HuH-7 (cell line): ENCODE measurements at places on chromosomes 7 and 10.

DNA sequence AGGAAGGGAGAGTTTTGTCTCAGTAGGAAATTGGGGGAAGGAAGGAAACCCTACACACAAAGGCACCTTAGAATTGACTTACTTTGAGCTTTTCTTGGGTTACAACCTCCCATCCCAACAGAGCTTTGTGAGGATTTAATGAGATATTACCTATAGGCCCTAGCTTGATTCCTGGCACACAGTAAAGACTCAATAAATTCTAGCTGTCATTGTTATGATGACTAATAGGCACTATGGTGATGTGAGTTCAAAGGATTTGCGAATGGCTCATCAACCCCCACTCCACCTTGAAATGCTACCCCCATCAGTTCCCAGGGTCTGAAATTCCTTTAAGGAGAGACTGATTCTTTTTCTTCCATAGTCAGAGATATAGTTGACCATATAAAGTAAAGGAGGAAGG is 67.9 kb upstream of the SMNDC1 start:
- no peak for DNase-seq

DNA sequence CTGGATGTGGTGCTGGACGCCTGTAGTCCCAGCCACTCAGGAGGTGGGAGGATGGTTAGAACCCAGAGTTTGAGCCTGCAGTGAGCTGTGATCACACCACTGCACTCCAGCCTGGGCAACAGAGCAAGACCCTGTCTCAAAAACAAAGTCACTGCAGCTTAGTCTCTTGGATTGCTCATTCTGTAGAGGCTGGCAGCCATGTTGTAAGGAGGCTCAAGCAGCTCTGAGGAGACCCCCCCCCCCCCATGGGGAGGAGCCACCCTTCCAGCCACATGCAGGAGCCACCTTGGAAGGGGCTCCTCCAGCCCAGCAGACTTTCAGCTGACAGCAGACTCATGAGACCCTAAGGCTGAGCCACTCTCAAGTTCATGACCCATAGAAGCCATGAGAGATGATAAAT is 68.4 kb downstream of the FOXL3 start:
- no peak for DNase-seq

DNA sequence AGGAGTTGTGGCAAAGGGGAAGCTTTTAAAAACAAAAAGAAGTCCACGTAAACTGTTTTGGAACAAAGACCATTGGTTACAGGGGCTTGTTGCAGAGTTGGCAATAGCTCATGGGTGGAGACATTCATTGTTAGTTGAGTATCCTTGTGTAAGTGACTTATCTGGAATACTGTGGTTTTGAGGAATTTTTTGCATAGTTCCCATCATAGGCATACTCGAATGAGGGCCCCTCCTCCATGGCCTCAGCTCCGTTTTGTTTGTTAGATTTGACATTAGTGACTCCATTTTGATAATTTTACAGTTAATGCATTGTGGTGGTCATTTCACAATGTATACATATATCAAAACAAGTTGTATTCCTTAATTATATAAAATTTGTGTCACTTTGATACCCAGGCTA is 12.8 kb upstream of the SMKR1 start:
- no peak for DNase-seq

DNA sequence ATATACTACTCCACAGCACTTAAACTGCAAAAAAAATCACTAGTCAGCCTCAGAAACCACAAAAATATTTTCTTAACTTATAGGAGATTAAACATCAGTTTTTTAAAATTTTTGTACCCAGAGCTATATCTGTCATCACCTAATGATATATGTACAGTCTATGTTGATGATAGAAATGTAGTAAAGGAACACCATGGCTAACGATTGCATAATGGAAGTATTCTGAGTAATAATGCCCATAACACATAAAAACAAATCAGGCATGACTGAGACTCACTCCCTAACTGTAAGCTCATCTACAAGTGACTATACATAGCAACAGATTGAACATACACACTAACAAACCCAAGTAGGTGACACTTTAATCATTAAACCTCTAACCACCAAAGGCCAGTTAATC is 51.3 kb downstream of the TSPAN12 start:
- DNase-seq = no peak

DNA sequence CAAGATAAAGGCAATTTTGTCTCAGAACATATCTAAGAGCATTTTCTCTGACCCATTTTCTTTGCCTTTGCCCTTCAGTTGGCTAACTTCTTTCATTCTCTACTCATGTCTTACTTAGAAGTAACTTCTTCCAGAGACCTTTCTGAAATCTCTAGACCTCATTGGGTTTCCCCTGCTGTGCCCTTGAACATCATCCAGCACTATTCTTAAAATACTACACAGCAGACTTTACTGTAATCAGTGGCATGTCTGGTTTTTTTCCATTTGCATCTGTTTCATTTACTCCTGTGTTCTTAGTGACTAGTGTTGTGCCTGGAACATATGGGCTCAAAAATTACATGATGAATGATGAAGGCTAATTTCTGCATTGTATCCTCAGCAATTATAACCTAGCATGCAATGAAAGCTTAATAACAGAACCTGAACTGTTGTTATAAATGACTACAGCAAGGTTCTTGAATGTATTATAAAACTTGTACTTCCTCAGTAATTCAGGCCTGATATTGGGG is 301.9 kb downstream of the CDK14 start:
- no peak for DNase-seq

GRCh38 chr7:16317406-16317805 is 103.9 kb downstream of the CRPPA start:
- DNase-seq = no peak

DNA sequence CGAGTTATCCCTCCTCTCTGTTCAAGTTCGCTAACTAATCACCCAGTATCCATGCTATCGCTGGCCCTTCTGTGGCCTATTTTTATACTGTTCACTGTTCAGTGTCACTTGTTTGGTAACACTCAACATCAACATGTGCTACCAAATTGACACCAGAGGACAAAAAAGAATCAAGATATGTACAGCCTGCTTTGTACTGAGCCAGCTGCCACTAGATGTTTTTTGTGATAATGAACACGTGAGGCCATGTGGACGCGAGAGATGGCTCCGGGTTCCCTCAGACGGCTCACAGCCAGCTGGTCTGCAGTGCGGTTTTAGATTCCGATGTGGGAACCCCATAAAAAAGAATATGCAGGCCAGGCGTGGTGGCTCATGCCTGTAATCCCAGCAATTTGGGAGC is 21.2 kb downstream of the CAV1 start:
- no peak for DNase-seq

DNA sequence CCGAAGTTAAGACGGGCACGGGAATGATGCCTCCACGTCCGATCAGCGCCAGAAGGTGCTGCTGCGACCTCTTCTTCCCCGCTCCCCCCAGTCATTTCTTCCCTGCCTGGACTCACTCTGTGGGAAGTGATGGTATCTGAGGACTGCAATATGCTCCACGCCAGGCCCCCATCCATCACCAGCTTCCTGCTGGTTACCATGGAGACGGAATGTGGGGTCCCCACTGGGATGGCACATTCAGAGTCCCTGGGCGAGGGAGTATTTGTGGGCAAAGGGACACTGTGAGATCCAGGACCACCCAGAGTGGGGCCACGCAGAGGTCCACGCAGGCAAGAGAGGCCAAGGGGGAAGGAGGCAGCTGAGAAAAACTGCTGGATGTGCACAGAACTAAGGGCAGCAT is 39.7 kb downstream of the CARD11 start:
- no peak for DNase-seq

DNA sequence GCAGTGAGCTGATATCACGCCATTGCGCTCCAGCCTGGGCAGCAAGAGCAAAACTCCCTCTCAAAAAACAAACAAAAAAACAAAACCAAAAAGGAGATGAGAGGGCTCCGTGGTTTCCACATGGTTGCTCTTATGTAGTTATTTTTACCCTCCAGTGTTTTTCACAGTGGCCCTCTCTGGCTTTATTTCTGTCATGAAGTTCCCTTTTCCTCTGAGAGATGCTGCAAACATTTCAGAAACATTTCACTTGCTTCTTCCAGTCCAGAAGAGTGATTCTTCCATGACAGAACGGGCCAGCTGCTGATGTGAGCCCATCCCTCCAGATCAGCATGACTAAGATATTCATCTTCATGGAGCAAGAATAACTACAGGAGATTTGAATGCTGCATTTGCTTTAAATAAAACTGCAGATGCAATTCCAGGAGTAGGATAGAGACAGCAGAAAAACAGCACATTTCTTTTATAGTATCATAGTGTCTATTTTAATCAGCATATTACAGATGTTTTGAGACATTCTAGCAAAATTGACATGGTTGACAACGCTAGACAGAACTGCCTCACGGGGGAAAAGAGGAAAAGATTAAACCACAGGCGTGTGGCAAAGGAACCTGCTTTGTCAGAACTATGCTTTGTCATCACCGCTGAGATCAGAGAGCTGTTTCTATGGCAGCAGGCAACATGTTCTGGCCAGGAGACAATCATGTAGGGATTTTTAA is 40.3 kb downstream of the NRCAM start:
- no peak for DNase-seq

- no peak for DNase-seq
These were observed 161.6 kb downstream of the RTKN2 start for GRCh38 chr10:62106929-62107519.

- no peak for DNase-seq
These were observed 228.3 kb downstream of the CAMK1D start for GRCh38 chr10:12577610-12578009.

DNA sequence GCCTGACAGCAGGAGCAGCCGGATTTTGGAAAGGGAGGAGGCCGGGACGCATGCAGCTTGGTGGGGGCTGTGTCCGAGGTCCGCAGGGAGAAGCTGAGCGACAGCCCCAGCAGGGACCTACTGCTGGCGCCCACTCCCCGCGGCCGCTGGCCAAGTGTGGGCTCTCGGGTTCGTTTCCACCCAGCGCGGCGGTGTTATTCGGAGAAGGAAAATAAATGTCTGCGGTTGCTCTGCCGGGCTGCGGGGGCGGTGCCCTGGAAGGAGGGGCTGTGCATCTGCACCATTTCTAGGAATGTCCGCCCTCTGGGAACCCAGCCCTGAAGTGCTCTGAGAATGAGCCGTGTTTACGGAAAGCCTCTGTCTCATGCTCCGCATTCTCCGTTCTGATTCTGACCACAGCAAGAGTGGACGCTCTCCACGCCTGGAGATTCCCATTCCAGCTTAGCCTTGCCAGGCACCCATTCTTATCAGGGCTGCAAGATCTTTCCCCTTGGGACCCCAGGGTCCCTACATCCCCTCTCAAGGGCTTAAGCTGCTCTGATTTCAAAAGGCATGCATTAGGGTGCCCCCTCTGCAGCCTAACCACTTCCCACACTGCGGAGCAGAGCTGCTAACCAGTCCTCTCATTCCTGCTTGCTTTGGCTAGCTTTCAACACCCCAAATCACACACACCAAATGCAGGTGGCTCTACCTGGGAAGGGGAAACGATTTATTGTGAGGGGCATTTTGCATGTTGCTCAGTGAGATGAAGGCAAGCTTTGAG is 256.6 kb upstream of the GLI3 start:
- no peak for DNase-seq

GRCh38 chr7:134175334-134176036 is 48.3 kb downstream of the LRGUK start:
- DNase-seq = no peak

DNA sequence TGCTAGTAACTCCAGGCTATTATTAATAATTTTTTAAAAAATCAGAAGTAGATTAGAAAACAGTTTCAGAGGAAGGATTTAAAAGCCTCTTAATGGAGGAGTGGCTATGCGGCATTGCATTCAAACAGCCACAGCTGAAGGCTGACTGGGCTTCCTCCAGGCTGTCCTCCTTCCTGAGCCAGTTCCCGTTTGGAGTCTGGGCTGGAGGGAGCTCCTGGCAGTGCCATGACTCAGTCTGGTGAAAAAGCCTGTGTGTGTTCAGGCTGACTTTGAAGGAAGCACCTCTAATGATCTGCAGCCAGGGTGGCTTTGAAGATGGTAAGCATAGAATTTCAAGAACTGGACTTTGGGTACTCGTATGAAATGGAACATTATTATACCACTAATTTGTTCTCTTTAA is 134.6 kb downstream of the DPP6 start:
- no peak for DNase-seq

DNA sequence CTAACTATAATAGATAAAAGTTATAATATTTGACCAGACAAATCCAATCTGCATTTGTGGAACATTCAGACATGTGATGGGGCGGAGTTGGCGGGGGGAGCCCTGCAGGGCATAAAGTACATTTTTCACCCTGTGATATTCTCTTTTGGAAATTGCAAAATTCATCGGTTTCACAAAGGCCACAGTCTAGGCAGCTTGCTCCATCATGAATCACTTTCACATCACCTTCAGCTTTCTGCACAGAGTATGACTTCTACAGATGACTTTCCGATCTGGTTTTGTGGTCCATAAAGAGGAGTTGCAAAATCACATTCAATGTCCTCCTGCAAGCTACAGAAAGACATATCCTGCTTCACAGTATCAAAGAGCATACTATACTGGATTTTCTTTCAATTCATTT is 51.4 kb upstream of the APBB1IP start:
- no peak for DNase-seq

- DNase-seq = no peak
These were observed 54.1 kb downstream of the JAZF1 start for GRCh38 chr7:28126410-28127041.

- no peak for DNase-seq
These were observed 917.0 kb downstream of the TYW1 start for GRCh38 chr7:67913604-67914003.

DNA sequence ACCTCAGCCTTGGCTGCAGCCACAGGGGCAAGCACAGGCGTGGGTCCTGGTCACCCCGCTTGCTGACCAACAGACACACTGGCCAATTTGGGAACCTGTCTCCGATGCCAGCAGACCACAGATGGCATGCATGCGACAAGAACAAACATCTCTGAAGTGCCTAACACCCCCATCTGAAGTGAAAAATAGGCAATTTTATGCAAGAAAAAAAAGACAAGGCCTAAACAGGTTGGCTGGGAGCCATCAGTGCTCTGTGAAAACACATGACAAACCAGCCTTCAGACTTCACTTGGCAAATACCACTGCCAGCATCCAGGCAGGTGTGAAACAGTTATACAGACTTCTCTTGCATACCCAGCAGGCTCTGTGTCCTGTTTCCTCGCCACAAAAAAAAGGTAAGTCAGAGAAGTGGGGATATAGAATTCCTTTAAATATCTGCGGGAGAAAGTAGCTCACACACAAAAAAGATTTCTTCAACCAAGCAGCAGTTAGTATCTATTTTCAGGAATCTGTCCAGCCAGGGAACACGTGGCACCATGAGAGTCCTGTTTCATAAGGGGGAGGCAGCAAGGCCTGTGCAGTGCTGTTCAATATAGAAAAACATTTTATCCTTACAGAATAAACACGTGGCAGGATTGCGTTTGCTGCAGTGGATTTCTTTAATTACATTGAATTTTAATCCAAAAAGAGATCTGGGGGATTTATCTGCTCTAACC is 293.4 kb upstream of the MKLN1 start:
- DNase-seq = no peak

- DNase-seq = no peak
These were observed 76.4 kb upstream of the RSU1 start for GRCh38 chr10:16893664-16894063.

GRCh38 chr10:113992471-113993011 is 51.1 kb upstream of the ADRB1 start:
- no peak for DNase-seq

- no peak for DNase-seq
These were observed at the start of gene TMEM273 for GRCh38 chr10:49187950-49188761. Gene TMEM273, minus strand, starts transcription at chr10:49188391. Its CDS starts 55 bp downstream, at chr10:49188336.
